ENCODE measurements at places on chromosomes 7 and 10.

- DNase-seq = no peak
Observed at GRCh38 chr10:113681533-113682470, 2.1 kb downstream of the CASP7 start.

DNA sequence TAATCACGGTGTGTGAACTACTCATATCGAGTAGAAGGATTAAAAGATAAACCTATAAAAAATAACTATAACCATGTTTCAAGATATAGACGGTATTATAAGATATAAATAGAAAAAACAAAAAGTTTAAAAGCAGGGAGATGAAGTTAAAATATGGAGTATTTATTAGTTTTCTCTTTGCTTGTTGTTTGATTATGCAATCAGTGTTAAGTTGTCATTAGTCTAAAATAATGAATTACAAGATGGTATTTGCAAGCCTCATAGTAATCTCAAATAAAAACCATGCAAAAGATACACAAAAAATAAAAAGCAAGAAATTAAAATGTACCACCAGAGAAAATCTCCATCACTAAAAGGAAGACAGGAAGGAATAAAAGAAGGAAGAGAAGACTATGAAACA is 83.3 kb downstream of the TES start:
- no peak for DNase-seq

DNA sequence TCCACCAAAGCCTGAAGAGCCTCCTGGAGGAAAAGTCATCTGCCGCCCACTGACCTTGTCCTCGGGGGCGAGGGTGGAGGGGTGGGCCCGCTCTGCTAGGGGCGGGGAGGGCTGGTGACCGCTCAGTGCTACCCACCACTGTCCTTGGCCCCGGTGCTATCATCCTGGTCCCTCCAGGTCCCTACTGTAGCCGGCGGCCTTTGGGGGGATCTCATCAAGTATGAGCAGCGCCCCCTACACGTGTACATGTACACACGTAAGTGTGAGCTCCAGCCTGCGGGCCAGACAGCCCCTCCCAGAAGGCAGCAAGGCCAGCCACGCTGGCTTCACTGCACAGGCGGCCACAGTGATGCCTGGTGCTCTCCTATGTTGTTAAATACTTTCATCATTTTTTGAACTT is 19.6 kb downstream of the TTYH3 start:
- DNase-seq = no peak

GRCh38 chr7:106623853-106624252 is 37.1 kb downstream of the CCDC71L start:
- DNase-seq = no peak

DNA sequence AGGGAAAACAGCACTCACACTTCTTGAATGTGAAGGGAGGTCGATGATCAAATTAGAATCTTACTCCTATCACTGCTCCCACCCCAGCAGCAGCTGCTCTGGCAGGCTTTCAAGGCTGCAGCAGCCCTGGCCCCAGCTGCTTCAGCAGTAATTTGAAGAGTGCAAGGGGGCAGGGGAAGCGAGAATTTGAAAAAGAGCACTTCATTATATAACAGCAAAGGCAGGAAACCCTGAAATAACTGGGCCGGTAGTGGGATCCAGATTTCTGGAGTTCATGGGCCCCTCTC is 44.9 kb downstream of the MYPN start:
- DNase-seq = no peak

- no peak for DNase-seq
Observed at GRCh38 chr7:125823538-125823937, 893.9 kb upstream of the POT1 start.

DNA sequence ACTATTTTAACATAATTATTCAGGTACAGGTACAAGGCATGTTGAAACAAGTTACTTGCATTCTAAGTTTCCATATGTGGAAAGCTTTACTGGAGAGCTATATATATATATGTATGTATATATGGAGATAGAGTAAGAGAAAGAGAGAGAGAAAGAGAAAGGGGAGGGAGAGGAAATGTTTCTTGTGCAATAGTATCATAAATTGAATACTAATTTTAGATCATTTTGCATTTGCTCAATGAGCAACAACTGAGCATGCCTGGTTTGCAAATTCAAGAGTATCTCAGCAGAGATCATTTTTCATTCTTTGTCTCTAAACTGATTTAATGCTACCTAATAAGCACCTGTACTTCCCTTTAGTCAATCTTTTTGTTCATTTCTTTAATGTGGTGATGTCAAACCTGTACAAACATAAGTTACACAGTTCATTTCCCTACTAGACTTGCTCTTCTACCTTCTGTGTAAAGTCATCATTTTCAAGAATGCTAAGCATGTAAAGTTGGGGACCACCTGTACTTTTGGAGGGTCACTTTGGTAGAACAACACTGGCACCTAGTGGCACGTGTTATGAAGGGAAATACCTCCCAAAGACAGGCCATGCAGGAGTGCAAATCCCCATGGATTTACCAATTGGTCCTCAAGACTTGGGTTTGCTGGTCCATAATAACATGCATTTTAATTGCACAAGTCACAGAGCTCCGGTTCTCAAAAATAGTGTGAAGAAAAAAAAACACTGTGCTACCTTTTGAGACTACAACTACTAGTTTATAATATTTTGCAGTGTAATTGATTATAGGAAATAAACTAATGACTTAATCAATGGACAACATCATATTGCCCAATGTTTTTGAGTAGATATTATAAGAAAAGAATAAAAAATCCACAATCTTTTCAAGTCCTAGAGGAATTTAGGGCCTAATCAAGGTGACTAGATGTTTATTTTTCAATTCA is 431.2 kb upstream of the IGFBP3 start:
- no peak for DNase-seq

- DNase-seq = no peak
Observed at GRCh38 chr7:101486433-101487104, 123.9 kb downstream of the COL26A1 start.

- no peak for DNase-seq
Observed at GRCh38 chr10:112376396-112376790, 2.5 kb downstream of the ACSL5 start.

DNA sequence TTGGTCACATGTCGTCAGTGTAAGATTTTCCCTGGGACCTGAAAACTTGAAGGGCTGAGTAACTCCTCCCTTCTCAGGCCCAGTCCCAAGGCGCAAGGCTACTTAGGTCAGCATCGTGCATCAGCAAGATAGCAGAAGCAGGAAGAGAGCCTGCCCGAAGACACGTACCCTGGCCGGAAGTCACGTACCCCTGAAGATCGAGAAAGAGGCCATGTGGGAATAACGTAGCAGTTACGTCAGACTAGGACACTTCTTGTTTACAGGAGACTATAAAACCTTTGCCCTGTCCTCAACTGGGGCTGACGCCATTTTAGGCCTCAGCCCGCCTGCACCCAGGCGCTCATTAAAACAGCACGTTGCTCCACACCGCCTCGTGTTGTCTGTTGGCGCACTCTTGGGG is 114.3 kb upstream of the GALNT17 start:
- no peak for DNase-seq

DNA sequence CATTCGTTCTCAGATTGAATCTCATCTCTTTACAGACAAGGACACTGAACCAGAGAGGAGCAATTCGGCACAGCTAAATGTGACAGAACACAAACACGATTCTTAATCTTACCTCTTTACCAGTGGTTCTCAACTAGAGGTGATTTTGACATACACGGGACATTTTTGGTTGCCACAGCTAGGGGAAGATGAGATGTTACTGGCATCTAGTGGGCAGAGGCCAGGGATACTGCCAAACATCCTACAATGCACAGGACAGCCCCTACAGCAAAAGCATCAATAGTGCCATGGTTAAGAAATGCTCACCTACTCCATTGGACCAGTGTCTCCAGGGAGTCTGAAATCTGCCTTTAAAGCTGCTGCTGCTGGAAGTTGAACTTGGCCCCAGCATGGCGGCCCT is 27.3 kb downstream of the PDE1C start:
- DNase-seq = no peak

- no peak for DNase-seq
Observed at GRCh38 chr10:895324-895723, 36.2 kb downstream of the LARP4B start.

GRCh38 chr7:3657206-3657605 is 356.2 kb downstream of the SDK1 start:
- no peak for DNase-seq

GRCh38 chr7:11403781-11404180 is 428.2 kb downstream of the THSD7A start:
- no peak for DNase-seq

- no peak for DNase-seq
Observed at GRCh38 chr10:92180399-92180798, 110.5 kb downstream of the CPEB3 start.

GRCh38 chr10:11746883-11747539 is 4.8 kb downstream of the ECHDC3 start:
- no peak for DNase-seq

DNA sequence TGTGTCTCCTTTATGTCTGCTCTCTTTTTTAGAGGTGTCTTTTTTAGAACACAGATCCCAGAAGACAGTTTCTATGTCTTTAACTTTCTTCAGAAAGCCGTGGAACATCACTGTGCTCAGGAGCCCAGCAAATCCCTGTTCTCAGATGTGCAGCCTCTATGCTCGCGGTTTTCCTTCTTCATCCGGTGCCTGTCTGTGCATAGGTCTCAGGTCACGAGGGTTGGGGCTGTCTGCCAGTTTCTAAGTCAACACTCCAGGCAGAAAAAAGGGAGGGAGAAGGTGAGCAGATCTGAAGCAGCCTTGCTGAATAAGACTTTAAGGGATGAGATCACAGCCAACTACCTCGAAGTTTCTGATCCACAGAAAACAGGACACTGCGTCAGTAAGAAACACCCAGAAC is 68.5 kb downstream of the CRTAC1 start:
- no peak for DNase-seq

GRCh38 chr10:28946479-28946878 is 269.2 kb downstream of the BAMBI start:
- DNase-seq = no peak

DNA sequence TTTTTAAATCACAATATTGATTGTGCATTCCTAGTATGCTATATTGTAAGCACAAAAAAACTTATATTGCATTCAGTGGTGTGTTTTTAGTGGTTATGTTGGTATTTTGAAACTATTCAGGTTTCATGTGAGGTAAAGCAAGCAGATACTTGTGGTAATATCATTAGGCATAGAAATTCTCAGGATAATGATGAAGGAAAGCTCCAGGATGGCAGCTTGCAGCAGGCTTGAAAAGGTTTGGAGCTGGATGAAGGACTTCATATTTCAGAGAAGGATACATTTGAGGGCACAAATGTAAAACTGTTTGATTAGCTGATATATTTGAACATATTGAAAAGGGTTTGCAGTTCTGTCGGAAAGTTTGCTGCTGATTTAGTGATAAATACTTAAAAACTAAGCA is 17.5 kb downstream of the TRIM24 start:
- no peak for DNase-seq

DNA sequence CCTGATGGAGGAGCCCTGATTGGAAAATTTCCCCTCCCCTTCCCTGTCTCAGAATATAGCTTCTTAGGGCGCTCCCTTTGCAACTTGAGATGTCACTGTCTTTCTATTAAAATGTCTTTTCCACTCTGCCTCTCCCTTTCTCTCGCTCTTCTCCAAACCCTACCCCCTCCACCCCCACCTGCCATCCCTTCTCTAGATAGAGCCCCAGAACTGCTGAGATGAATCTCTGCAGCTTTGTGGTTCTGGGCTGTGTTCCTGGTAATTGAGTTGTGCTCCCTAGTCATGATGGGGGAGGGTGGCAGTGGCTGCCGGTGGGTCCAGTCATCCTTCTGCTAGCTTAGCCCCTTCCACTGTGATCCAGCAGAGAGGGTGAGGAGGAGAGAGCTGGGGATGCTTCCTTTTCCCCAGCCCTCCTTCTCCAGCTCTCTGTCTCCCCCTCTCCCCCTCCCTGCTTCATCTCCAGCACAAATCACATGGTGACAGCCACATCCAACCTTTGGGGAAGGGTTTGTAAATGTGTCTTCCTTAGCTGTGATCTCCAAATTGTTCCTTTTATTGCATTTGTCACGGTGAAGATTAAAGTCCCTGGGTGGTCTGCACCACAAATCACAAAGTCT is 50.8 kb upstream of the BTRC start:
- no peak for DNase-seq

GRCh38 chr7:140022582-140023211 is 40.1 kb downstream of the PARP12 start:
- DNase-seq = no peak

GRCh38 chr10:71267508-71268240 is 51.4 kb upstream of the SLC29A3 start:
- DNase-seq = no peak

DNA sequence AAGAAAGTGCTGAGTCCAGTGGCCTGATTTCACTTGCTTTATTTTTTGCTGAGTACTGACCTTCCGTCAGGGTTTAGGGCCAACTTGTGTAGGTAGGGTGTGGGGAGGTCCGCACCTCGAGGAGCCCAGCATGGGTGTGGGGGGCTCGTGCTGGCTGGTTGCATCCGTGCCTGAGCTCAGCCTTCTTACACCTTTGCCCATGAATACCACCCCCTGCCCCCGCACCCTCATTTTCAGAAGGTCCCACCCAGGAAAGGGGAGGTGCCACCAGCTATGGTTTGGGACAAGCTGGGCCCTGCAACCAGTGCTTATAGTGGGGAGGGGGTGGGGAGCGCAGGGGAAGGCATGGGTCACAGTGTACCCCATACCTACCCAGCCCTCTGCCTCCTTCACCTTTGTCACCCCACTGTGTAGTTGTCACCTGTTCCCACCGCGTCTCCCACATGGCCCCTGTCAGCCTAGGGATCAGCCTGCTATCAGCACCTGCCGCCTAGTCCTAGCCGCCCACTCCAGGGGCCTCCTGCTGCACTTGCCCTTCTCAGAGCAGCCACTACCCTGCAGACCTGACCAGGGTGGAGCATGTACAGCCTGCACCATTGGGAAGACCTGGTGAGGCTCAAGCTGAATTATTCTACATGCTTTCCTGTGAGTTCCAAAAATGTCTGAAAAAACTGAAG is 146.2 kb upstream of the RET start:
- DNase-seq = no peak

GRCh38 chr10:91163869-91164474 is 56.5 kb upstream of the PCGF5 start:
- DNase-seq = peak; percentile 45

- DNase-seq = no peak
Observed at GRCh38 chr10:75329190-75329745, 72.3 kb downstream of the ZNF503 start.

DNA sequence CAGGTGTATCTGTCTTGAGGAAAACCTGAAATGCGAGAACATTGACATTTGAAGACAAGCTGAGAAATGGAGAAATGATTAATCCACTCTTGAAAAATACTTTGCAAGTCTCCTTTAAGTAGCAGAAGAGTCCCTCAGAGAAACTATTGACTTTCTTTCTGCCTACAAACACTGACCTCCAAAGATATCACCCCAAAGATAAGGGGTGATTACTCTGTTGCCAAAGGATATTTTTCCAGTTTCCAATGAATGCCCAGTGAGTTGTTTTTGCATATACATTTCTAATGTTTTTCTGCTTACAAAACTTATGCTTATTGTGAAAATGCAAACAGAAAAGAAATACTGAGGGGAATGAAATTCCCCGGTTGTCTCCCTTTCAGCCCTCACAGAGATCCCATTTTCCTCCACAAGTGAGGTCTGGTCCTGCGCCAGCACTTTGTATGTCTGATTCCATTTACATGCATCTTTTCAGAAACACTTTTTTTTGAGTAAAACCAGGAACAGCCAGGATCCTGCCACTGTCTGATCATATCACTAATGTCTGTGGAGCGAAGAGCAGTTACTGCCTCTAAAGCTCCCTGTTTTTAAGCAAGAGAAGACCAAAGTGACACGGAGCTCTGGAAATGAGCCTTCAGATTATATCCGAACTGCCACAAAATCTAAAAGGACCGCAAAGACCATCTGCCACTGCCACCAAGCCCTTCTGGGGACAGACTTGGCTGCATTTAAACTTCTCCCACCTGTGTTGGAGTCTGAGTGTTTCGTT is 82.9 kb upstream of the PDCD4 start:
- DNase-seq = no peak

Measured in naive B cell (primary cell).